ENCODE measurements at places on chromosomes 1 and 21.

DNA sequence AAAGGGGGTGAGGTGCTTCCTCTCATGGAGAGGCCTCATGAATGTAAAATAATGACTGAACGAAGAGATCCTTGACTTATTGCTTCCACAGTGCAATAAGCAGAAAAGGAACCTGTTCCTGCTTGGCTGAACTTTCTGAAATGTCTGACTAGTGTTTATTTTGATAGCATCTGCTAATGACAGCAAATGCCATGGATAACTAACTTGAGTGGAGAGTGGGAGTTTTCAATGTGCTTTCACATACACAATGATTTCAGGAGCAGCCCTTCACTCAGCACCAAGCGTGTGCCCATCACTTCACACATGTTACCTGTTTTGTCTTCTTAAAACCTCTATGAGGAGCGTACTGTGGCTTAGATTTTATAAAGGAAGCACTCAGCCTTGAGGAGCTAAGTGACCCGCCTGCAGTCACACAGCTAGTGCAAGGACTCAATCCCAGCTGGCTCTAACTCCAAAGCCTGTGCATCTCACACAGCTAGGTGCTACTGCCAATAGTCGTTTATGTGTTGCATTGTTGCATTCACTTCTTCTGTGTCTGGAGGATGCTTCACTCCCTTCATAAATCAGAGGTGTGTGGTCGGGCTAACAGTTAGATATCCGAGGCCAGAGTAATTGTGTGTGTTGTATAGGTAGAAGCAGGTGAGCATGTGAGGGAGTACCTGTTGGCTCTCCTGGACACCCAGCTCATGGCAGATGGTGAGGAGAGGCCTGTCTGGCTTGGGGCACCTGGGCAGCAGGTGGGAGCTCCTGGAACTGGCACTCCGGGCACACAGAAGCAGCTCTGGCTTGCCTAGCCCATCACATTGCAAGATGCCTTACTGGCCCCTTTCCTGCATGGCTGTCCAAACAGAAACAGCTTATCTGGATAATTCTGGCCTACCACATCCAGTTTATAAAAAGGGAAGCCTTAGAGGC lies 12.8 kb downstream of the CASQ2 start:
- no peak for DNase-seq

- no peak for DNase-seq
These were observed 6.8 kb upstream of the COL6A2 start for GRCh38 chr21:46091118-46091517.

- DNase-seq = peak; percentile 90
These were observed 74.6 kb downstream of the DNTTIP2 start for GRCh38 chr1:93804412-93804811.

- peak; percentile 32 for DNase-seq
These were observed 121.9 kb downstream of the CYYR1 start for GRCh38 chr21:26451081-26451740.

GRCh38 chr1:37238364-37239224 lies 204.3 kb upstream of the GRIK3 start:
- no peak for DNase-seq

DNA sequence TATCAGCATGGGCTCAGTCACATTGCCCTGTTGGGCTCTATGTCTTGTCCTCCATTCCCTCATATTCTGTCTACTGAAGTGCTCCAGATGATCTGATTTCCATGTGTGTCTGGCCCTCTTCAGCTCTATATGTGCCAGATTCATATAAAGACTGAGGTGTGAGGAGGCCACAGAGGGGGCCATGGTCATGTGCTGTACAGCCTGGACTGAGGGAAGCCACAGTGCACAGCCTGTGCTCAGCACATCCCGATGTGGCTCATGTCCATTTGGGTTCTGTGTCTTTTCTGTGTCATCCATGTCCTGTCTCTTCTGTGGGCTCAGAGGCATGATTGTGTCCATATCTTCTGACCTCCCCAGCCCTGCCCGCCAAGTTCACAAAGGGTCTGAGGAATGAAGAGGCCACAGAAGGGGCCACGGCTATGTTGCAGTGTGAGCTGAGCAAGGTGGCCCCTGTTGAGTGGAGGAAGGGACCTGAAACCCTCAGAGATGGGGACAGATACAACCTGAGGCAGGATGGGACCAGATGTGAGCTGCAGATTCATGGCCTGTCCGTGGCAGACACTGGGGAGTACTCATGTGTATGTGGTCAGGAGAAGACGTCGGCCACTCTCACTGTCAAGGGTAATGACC lies 97.0 kb downstream of the OBSCN start:
- DNase-seq = no peak

GRCh38 chr21:30083225-30083945 lies 83.2 kb downstream of the CLDN17 start:
- no peak for DNase-seq

DNA sequence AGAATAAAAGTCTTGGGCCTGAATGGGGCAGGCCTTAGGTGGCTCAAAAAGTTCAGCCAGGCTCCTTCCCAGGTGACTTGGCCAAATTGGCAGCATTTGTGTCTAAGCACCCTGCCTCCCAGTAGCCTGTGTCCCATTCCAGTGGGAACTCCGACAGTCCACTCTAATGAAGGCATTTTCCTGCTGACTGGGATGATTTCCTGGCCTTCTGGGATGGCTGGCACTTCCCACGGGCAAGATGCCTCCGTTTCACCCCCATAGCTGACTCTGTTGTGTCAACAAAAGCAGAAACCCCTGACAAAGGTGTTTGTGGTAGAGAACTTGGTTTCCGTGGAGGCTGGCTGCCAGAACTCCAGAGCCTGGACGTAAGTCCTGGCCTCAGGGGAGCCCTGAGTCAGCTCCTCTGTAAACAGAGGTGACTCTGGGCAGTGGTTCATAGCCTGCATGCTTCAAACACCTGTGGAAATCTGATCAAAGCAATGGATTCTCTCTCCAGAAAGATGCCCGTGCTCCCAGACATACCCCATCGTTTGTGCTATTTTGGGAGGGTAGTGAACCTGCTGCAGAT lies 36.6 kb downstream of the WNT3A start:
- DNase-seq = no peak

DNA sequence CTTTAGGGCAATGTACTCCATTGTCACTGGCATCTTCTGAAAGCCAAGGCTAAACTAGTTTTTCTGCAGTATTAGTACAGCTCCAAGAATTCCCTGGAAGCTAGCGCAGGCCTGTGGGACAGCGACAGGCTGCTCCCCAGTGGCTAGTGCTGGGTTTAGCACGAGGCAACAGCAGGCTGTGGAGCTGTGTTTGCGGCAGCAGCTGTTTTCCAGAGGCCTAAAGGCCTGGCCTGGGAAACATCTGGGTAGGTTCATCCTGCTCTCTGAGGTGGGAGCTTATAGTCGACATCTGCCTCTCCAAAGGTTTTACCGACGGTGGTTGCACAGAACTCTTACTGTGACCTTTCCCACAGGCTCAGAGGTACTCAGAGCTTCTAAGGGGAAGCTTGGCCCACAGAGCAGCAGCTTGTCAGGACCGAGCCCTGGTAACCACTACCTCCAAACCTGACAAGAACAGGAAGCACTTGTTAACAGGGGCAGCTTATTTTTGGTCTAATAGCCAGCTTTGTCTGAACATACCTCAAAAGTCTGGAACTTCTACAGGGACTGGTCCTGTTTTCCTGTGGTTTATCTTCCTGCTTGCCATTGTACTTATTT lies 17.2 kb downstream of the CC2D1B start:
- DNase-seq = peak; percentile 39

DNA sequence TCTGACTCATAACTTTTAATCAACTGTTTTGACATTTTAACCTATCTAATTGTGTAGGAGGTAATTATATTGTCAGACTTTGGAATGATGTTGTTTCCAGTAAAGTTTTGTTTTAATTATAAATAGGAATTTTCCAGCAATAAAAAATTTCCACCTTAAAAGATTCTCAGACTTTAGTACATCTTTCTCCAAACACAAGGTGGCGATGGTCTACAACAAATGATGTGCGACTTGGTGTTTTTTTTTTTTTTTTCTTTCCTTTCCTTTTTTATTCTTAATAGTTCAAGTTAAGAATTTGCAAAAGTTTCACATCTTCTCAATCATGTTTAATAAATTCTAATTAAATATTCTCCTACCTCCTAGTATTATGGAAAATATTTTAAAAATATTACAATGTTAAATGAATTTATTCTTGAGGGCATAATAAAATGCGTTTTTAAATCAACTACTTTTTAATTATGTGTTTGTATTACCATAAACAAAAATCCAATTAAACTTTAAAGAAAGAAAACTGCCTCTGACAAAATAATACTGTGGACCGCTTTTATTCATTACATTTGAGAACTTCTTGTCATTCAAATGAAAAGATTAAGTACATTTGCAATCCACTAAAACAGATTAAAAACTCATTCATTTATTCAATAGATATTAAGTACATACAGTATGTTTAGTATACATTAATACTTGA lies 4.4 kb upstream of the ADAMTS1 start:
- DNase-seq = peak; percentile 84

- DNase-seq = no peak
These were observed 9.8 kb upstream of the KCNA3 start for GRCh38 chr1:110684491-110684890.

DNA sequence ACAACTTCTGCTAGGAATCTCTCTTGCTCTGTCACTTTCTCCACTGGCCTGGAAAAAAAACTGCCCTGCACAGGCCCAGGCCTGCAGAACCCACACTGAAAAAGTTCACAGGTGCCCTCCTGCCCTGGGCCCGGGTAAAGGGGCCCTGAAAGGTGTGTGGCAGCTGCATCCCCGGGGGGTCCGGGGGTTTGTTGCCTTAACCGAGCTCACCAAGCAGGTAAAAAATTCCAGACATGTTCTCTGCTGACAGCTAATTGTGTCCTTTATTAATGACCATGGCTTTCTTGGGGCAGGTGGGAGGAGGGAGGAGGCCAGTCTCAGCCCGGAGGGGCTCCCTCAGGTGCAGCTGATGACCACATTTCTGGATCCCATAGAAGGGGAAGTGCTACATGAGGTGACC lies 122.9 kb downstream of the LACTBL1 start:
- no peak for DNase-seq

DNA sequence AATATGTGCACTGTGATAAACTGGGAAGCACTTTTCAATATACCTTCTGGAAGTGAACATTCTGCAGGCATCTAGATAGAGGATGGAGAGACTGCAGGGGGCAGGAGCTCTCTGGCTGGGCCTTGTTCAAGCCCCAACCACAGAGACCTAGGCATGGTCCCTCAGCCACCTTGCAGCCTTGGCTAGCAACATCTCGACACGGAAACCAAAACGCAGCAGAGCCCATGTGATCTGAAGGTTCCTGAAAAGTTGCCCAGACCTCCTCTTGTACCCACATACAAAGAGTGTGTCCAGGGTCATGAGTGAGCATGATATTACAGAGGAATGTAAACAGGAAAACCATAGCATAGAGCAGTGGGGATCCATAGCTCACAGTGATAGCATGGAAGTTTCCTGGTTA lies 33.1 kb upstream of the SAMD11 start:
- DNase-seq = no peak

DNA sequence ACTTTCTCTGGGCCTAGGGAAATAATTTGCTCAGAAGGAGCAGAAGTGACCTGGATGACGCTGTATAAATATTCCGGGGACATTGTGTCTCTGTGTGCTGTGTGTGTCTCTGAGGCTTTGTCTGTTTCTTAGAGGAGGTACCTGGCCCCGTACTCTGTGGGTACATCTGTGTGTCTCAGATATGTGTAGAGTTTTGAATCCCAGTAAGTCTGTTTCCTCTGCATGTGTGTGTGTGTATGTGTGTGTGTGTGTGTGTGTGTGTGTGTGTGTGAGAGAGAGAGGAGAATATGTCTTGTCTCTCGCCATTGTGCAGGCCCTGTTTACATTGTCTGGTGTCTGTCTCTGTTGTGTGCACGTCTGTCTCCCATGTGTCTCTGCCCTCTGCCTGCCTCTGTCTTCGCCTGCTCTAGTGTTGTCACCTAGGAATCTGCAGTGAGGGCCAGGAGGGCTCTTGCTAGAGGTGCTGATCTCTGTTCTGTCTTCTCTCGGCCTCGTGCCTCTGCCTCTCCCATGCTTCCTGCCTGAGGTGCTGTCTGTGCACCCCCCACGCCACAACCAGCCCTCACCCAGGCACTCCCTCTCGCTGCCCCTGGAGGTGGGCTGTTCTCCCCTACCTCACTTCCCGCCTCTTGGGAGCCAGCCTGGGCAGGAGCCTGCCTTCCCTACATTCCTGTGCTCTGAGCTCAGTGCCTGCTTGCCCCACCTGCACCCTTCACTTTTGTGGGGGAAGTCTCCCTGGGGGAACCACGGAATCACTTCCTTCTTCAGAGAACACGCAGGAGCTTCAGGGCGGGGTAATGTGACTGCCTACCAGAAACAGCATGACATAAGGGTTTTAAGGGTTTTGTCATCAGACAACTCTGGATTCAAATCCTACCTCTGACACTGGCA lies 5.9 kb downstream of the MAP7D1 start:
- peak; percentile 29 for DNase-seq

GRCh38 chr1:227849251-227849650 lies 33.8 kb downstream of the PRSS38 start:
- no peak for DNase-seq

- DNase-seq = no peak
These were observed 23.9 kb upstream of the SLC44A3 start for GRCh38 chr1:94796266-94796665.

- peak; percentile 19 for DNase-seq
These were observed 15.3 kb downstream of the SMIM12 start for GRCh38 chr1:34844252-34844634.

DNA sequence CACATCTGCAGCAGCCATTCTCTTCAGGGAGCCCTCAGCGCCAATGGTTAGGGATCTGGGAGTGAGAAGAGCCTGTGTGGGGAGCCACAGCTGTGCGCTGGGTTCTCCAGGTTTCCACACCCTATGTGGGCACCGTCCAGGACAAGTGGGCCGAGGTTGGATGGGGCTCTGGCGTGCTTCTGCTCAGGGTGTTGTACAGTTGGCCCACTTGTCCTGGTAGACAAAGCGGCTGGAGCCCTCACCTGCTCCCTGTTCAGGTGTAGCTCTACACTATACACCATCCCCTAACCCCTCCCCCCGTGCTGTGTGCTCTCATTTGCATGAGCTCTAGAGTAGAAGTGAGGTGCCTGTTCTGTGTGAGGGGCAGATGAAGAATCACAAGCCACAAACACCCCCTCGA lies 12.2 kb downstream of the SH3BP5L start:
- no peak for DNase-seq

- DNase-seq = no peak
These were observed 8.1 kb upstream of the SLX9 start for GRCh38 chr21:44931501-44932407.

DNA sequence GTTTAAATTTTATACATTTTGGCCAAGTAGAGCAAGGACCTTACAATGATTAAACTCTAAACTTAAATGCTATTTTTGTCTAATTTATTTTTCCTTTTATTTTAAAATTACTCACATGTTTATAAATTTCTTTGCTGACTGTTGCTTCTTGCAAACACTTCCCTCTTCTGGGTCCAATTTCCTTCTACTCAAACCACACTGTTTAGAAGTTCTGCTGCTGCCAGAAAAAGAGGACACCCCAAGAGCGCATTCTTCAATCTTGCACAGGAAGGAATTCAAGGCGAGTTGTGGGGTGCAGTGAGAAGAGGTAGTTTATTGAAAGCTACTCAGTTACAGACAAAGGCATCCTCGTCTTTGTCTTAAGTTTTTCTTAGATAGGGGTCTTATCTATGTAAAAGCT lies 88.5 kb upstream of the NEK7 start:
- no peak for DNase-seq

GRCh38 chr1:226939438-226940028 lies 561 bp upstream of the COQ8A start:
- no peak for DNase-seq

GRCh38 chr1:156945881-156946661 lies 25.6 kb downstream of the LRRC71 start:
- DNase-seq = no peak

GRCh38 chr1:147084273-147085096 lies 87.8 kb downstream of the PRKAB2 start:
- DNase-seq = peak; percentile 89

All from cardiac fibroblast (primary cell).